Large intestine (tissue), 12 donors: ENCODE measurements at places on chromosomes 5 and 9. TPM values are rescaled to one million over a fixed set of nuclear protein-coding genes. Genes with fewer than 3 reads are reported as not detected.

Gene MAP1B
- 31.0 TPM for polyA plus RNA-seq

Gene SEPTIN8
- 44.0 TPM for polyA plus RNA-seq

Gene FOXD4L5
- 0.09 TPM for polyA plus RNA-seq

Gene TMEM232
- 2.2 TPM for polyA plus RNA-seq

Gene ROR2
- polyA plus RNA-seq, result 17.5 TPM

Gene PLPPR1
- polyA plus RNA-seq, result 0.87 TPM

Gene OR13D1
- polyA plus RNA-seq, result not detected

Gene GAS1
- 23.6 TPM for polyA plus RNA-seq

Gene OR1L8
- 0.13 TPM for polyA plus RNA-seq

Gene NREP
- polyA plus RNA-seq, result 246 TPM

GRCh38 chr9:111959468-111960359 lies 63.1 kb downstream of the UGCG start:
- peak; percentile 98 for DNase-seq

- no peak for DNase-seq
These were observed 294.1 kb upstream of the CD180 start for GRCh38 chr5:67490543-67491321.

- peak; percentile 25 for DNase-seq
These were observed 527 bp downstream of the MEF2C start for GRCh38 chr5:88882276-88883038.

DNA sequence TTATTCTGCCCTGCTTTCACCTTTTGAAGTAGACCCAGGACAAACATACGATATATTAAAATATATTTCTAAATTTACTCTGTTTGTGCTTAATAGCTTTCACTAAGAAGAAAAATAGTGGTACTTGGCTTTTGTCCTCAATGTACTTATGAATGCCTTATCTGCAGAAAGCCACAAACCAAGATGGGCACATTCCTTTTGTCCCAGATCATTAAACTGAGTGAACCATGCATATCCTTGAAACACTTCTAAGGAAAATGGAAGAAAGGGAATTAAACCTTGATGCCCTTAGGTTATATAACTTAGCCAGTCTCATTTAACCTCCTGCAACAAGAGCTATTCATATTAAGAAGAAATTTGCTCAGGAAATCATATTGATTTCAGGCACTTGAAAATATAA lies 553.8 kb upstream of the CDH9 start:
- DNase-seq, result no peak

DNA sequence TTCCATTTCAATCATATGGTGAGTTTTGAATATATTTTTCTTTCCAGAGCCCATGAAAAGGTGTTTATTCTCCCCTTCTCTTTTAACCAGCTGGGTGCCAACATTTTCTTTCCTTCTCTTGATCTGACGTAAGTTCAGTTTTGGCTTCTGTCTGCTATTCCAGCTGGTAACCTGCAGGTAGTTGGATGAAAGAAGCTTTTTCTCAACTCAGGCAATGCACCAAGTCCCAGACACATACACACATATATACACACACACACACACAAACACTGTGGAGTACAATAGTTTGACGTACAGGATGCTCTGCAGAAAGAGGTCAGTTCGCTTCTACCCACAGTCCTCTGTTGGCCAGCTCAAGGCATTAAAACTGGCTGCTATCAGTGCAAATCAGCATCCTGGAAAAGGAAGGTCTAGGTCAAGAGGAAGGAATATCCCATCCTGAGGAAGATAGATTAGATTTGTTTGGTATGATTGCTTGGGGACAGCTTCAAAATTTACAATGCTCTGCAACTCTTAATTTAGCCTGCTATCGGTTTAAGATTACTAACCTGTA lies 214.3 kb upstream of the SEMA6A start:
- DNase-seq, result peak; percentile 12

- no peak for DNase-seq
These were observed 149.6 kb downstream of the DROSHA start for GRCh38 chr5:31382051-31382878.

DNA sequence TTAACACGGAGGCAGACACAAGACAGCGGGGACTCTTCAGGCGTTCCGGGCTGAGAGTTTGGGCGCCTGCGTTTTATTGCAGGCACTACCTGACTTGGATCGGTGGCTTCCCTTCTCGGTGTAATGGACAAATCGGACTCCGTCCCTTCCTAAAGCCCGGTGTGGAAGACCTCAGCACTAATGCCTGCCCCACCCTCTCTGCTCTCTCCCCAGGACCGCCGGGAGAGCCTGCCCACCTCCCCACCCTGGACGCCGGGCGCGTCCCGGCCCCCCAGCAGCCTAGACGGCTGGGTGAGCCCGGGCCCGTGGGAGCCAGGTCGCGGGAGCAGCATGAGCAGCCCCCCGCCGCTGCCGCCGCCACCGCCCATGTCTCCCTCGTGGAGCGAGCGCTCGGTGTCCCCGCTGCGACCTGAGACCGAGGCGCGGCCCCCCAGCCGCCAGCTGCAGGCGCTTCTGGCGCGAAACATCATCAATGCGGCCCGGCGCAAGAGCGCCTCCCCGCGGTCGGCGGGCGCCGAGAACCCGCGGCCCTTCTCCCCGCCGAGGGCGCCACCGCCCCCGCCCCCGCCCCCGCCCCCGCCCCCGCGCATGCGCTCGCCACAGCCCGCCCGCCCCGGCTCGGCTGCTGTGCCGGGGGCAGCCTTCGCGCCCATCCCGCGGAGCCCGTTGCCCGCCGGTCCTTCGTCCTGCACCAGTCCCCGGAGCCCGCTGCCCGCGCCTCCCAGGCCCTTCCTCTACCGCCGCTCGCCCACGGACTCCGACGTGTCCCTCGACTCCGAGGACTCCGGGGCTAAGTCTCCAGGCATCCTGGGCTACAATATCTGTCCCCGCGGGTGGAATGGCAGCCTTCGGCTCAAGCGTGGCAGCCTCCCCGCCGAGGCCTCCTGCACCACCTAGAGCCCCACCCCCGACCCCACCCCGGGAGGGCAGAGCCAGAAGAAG lies 4.6 kb upstream of the MYOZ3 start:
- DNase-seq, result peak; percentile 80

GRCh38 chr5:26024774-26025173 lies 1013.6 kb downstream of the CDH9 start:
- no peak for DNase-seq

DNA sequence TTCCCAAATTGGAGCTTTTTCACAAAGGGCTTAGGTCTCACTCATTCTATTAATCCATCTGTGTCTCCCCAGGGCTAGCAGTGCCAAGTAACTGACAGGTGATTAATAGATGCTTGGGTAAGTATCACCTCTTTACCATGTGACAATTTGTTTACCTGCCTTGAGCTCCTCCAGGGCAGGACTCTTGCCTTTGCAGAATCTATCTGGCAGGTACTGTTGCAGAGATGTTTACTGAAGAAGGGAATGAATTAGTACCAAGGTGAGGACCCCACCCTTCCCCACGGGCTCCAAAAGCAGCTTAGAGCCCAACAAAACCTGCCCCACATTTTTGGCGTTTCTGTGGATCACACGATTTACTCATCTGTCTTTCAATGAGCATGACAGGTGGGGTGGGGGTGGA lies 698 bp upstream of the TGFBI start:
- no peak for DNase-seq

- peak; percentile 79 for DNase-seq
These were observed 14.0 kb downstream of the IL33 start for GRCh38 chr9:6229619-6230018.

DNA sequence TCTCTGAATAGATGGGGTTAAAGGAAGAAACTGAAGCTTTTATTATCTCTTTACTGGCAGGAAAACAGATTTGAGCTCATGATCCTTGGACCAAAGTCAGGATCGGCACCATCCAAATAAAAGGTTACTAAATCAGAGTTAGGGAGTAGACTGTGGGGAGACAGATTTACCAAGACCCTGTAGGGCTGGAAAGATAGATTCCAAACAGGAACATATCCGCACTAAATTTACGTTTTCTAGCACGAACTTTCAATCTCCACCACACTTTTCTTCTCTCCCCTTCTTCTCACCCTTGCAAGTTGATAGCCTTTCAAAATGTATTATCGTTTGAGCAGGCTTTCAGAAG lies 120.0 kb upstream of the HMHB1 start:
- no peak for DNase-seq

- DNase-seq, result no peak
These were observed 622 bp upstream of the RGS14 start for GRCh38 chr5:177357146-177357458.

GRCh38 chr5:125065741-125066140 lies 319.3 kb upstream of the ZNF608 start:
- DNase-seq, result no peak

GRCh38 chr5:36152324-36153297 lies 700 bp downstream of the SKP2 start:
- DNase-seq, result peak; percentile 43

- DNase-seq, result no peak
These were observed 205.9 kb downstream of the FSTL4 start for GRCh38 chr5:133406208-133406976.

DNA sequence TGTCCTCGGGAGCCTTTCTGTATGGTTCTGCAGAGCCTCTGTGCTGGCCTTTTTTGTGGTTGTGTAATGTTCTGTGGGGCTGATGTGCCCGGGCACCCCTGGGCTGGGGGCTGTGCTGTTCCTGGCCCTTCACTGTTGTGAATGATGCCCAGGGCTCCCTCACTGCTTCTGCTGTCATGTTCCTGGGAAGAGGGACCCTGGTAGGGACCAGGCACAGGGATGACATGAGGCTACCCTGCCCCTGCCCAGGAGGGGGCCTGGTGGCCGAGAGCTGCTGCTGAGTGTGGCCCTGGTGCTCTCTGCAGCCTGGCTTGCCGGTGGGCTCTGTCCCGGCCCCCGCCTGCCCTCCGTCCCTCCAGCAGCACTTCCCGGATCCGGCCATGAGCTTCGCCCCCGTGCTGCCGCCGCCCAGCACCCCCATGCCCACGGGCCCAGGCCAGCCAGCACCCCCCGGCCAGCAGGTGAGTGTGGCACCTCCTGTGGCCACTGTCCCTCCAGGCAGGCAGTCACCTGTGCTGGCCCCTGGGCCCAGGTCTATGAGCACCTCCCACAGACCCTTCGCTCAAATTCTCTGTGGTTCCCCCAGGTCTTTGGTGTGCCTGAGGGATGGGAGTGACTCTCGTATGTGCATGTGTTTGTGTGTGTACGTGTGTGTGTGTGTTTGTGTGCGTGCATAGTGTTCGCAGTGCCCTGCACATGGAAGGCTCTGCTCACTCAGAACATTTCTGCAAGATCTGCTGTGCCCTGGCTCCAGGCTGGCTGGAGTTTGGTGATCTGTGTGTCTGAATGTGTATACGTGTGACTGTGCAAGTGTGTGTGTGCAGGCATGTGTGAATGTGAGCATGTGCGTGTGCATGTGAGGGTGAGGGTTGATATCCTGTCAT lies 72.3 kb downstream of the WNK2 start:
- no peak for DNase-seq

DNA sequence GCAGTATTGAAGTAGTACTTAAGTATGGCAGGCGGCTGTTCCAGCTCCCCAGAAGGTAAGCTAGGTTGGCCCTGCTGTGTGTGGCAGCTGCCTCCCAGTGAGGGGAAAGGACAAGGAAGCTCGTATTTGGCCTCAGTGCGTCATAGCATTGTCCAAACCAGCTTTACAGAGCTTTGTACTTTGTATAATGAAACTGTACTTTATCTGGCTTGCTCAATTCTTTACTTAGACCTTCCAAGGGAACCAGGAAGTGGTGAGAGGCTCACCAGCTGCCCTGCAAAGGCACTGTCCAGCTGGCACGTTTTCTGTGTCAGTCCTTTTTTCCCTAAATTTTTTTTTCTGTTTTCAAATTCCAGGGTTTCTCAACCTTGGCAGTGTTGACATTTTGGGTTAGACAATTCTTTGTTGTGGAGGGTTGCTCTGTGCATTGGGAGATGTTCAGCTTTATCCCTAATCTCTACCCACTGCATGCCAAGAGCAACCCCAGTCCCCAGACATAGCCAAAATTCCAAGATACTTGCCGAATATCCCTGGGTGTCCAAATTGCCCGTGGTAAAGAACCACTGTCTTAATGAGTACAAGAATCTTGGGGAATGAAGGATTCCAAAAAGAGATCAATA lies 474.5 kb downstream of the LRRC70 start:
- DNase-seq, result peak; percentile 43

- DNase-seq, result no peak
These were observed 643 bp downstream of the AK8 start for GRCh38 chr9:132877458-132877823.

- no peak for DNase-seq
These were observed 441.1 kb downstream of the EBF1 start for GRCh38 chr5:158658446-158659230.

DNA sequence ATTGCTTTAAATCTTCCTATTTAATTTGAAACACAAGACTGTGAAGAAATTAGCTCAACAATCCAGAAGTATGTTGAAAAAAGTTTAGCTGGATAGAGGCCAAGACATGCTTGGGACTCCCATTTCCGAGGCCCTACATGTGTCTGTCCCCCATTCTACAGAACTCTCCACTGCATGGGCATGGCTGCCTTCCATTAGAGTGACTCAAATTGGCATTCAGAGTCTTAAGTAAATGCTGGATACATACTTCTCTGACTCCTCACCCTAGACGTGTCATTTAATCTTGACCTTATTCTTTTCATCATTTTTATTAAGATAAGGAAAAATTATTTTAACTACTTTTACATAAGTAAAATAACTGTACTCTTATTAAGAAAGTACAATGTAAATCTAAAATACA lies 530.4 kb upstream of the CDH9 start:
- no peak for DNase-seq

- no peak for DNase-seq
These were observed 32.4 kb upstream of the PUM3 start for GRCh38 chr9:2876320-2876719.

DNA sequence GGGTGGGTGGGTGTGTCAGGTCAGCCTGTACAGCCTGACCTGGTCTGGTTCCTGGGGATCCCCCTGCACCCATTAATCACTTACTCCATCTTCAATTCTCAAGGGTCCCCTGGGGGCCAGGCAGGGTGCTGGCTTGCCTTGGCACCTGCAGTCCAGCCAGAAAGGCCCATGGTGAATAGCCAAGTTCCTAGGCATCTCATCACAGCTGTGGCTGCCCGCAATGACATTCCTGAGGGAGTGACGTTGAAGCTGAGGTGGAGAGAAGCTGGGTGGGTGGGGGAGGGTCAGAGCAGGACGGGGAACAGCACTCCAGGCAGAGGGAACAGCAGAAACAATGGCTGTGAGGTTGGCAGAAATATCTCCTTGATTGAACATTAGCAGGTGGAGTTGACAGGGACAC lies 10.6 kb downstream of the HMCN2 start:
- no peak for DNase-seq

- DNase-seq, result peak; percentile 71
These were observed 4.6 kb downstream of the NMRK1 start for GRCh38 chr9:75083188-75083970.

DNA sequence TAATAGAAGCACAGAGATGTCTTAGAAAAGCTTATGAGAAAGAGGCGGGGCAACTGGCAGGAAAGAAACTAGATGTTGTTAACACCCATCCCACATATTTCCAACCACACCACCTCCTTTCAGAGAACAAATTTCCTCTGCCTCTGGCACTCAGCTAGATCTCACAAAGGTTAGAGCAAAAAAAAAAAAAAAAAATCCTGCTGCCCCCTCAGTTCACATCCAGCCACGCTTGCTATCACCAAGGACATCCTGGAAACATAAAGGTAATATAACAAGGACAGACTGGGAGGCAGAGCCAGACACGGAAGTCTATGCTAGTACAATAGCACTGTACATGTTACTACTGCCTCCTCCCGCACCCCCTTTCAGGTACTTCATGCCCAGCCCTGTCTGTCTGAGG lies 238.0 kb upstream of the PTGER4 start:
- DNase-seq, result peak; percentile 61
